C1 segment of cervical spinal cord (tissue), 14 donors: ENCODE measurements at places on chromosomes 12 and 14.

DNA sequence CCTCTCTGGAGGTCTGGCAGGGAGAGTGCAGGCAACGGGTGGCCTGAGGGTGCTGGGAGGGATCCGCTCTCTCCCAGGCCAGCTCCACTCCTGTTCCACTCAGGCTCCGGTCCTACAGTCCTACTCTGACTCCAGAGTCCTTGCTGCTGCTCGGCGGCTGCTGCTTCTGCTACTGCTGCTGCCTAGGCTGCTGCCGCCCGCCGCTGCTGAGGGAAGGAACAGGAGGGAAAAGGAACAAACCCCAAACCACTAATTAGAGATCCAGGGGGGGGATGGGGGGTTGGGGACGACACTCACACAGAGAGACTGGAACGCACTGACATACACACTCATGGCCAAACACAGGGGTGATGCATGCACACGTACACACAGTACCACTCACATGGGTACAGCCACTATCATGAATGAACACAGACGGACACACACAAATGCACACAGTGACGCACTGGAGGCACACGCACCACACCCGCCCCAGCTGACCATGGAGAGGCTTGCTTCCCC is at the start of gene SP7:
Gene SP7, minus strand, starts transcription at position 174 of the 501 bp plus-strand sequence. CDS start 708 bp downstream, outside the sequence.
- no peak for DNase-seq

- no peak for DNase-seq
These were observed 19.0 kb downstream of the FAM181A start for GRCh38 chr14:93946104-93946503.

- DNase-seq: no peak
These were observed 35.5 kb downstream of the ATF7 start for GRCh38 chr12:53590652-53591051.

DNA sequence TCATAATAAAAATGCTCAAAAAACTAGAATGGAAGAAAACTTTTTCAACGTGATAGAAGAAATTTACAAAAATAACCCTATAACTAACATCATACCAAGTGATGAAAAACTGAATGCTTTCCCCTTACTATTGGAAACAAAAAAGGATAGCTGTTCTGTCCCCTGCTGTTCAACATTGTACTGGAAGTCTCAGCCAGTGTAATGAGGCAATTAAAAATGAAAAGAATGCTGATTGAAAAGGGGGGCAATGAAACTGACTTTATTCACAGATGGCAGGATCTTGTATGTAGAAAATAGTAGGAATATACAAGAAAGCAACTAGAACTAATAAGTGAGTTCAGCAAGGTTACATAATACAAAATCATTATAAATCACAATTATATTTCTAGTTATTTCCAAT is 337.9 kb upstream of the KITLG start:
- DNase-seq: no peak

DNA sequence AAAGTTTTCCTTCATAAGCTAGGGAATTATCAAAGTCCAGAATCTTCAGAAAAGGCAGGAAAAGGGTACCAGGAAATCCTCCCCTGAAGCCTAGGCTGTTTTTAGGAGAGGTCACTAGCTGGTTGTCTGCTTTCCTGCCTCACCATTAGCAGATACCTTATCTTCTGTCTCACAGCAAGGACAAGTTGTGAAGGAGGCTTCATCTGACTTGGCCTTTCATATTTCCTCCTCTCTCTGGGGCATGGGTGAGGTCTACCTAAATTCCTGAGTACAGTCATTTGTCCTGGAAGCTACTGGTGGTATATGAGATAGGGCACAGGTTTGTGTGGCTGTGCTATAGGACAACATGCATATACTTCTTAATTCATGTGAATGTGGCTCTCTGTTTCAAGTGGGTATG is 2.3 kb downstream of the FOXJ2 start:
- DNase-seq: no peak

DNA sequence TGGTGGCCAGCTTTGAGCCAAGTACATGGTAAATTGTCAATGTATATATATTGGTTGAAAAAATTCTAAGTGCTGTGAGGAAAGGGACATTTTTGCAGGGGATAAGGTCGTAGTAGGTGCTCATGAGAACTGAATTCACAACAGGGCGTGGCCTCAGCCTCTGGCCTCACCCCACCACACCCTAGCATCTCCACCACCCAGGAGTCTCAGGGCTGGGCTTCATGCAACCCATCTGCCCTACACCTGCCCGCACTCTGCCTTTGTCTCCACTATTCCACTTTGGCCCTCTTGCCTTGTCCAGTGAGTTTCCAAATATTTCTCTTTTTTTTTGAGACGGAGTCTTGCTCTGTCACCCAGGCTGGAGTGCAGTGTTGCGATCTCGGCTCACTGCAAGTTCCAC is 22.1 kb upstream of the AQP2 start:
- DNase-seq: no peak

DNA sequence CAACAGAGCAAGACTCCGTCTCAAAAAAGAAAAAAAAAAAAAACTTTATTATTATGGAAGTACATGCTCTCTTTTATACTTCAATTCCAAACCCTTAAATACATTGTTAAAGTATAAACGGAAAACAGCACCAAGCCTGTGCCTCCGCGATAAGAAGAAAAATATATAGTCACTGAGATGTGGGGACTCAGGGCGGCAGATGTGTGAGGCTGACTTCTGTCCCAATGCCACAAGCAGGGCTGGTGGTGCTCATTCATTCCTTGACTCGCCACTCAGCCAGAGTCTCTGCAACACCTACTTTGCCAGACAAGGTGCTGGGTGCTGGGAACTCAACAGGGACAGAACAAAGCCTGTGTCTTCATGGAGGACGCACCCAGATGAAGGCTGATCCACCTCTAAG is 13.8 kb downstream of the LGMN start:
- DNase-seq: no peak

- DNase-seq: no peak
These were observed 33.3 kb upstream of the FGF6 start for GRCh38 chr12:4478933-4479332.

- DNase-seq: no peak
These were observed 12.5 kb downstream of the PLD4 start for GRCh38 chr14:104937161-104937560.

DNA sequence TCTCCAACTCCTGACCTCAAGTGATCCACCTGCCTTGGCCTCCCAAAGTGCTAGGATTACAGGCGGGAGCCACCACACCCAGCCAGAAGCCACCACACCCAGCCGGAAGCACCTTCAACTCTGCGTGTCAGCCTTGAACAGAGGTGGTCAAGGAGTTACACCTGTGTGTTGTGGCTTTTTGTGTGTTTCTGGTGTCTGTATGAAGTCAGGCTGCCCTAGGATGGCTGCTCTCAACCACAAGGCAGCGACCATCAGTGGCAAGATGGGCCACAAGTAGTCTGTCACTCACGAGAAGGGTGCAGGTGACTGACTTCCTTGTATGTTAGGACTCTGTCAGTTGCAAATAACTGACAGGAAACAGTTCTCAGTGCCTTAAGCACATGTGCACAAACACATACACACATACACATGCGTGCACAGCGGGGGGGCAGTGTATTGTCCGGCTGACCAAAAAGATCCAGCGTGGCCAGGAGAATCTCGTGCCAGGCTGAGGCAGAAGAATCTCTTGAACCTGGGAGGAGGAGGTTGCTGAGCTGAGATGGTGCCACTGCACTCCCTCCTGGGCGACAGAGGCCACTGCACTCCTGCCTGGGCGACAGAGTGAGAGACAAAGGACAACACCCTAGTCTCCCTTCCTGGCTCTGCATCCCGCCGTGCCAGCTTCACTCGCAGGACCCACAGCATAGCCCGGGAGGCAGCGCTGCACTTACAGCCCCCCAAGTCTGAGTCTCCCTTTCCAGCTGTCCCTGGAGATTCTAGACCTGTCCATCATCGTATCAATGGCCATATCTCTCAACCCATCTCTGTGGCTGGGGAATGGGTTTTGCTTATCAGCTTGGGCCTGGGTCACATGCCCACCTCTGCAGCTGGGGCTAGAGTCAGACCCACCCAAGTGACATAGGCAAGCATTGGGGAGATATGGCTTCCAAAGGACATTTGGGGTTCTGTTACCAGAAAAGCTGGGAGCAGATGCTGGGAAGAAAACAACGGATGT is 13.7 kb downstream of the P2RX4 start:
- no peak for DNase-seq

GRCh38 chr14:91159182-91159581 is 45.3 kb downstream of the DGLUCY start:
- no peak for DNase-seq

- no peak for DNase-seq
These were observed 169.5 kb upstream of the RTL1 start for GRCh38 chr14:101072945-101073597.

DNA sequence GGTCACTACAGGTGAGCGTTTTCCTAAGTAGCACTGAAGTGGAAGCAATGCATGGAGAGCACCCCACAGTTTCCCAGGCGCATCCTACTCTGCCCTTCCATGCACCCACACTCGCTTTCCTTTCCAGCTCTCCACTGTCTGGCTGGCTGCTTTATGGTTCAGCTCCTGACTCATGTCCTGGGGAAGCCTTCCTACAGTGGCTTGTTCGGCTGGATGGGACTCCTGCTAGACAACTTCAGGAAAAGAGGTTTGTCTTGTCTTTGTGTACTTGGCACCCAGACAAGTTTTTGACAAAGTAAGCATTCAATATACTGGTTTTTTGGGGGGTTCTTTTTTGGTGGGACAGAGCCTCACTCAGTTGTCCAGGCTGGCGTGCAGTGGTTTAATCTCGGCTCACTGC is 21.6 kb downstream of the PPM1H start:
- DNase-seq: no peak

DNA sequence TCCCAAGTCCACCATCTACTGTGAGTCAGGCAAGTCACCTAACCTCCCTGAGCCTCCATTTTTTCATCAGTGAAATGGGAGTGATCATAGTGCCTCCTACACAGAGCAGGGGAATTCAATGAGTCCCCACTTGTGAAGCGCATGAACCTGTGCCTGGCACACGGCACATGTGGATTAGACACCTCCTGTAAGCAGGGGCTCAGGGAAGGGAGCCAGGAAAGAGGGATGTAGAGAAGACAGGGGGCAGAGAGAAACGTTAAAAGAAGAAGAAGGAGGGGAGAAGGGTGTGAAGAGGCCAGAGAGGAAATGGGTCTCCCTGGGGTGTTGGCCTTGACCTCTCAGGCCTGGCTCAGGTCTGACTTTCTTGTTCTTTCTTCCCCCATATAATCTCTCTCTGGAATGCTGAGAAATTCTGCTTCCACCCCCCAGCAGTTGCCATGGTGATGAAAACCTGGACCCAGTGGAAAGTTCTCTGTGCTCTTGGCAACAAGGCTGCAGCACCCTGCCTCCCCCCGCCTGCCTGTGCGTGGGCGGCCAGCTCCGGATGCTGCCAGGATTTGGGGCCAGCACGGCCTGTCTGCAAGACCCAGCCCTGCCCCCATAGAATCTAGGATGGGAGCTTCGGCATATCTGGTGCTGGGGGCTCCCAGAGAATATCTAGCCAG is 94.5 kb downstream of the CALM1 start:
- DNase-seq: peak; percentile 74

DNA sequence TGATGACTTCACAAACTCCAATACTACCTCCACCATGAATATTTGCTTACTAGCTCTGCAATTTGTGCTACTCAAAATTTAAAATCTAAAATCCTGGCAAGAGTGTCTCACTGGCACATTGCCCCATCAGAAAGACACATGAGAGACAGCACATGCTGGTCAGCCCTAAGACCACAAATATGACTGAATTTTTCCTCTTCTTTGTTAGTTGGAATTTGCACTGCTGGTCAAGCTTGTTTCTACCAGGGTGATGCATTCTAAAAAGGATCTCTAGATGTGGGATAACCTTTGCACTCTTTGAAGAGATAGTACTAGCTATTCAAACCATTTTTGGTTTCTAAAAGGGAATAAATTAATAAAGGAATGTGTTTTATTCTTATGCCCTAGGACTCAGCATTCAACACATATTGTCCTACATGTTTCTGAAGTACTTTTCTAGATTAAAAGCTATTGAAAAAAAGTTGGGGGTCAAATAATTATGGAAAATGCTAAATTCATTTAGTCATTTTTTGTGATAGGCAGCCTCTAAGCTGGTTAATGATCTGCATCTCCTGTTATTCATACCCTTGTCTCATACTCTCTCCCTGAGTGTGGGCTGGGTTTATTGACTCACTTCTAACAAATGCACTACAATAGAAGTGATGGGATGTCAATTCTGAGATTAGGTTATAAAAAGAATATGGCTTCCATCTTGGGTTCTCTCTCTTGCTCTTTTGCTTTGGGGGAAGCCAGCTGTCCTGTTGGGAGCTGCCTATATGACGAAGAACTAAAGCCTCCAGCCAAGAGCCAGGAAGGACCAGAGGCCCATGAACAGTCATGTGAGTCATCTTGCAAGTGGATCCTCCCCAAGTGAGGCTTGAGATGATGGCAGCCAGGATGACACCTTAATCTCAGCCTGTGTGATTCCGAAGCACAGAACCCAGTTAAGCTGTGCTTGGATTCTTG is 211.5 kb upstream of the CRY1 start:
- DNase-seq: no peak

- DNase-seq: no peak
These were observed 312.0 kb downstream of the KCNC2 start for GRCh38 chr12:74897425-74898211.

DNA sequence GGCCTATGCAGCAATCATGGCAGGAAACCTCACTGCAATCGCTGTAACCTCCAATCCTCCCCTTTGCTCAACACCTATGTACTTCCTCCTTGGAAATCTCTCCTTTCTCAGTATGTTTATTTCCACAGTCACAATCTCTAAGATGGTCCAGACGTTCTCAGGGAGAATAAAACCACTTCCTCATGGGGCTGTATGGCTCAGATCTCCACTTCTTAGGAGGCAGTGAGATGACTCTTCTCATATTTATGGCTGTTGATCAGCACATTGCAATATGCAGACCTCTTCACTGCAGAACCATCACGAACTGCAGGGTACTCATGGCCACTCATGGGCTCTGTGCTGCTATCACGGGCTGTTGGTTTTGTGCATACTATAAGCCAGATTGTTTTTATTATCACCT is 17.1 kb upstream of the OR4K17 start:
- no peak for DNase-seq

DNA sequence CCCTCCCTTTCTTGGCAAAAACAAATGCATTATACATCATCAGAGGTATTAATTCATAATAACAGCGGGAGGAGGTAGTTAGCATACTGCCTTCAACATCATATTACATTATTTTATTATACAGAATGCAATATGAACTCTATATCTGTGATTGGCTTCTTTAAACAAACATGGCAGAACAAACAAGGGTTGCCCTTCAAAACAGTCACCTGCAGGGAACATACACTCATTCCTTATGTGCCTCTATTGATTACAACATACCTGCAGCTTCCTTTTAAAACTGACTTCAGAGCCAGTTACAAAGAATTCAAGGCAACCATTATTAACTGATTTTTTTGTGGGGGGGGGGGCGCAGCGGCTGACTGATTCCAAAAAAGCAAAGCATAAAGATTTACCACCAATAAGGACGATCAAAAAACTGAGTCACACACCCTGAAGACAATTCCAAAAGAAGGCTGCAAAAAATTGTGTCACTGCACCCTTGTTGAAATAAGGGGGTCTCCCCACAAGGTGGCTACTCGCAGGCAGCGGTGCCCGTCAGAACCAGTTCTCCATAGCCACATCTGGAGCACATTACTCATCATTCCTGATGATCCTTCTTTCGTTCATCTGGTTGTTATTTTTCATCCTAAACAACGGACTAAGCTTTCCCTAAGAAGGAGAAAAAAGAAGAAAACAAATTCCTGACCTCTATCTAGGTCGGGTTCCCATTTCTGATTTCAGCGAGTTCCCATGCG is 51.8 kb downstream of the SMUG1 start:
- no peak for DNase-seq
